Hematopoietic multipotent progenitor cell (in vitro differentiated cells): ENCODE measurements at places on chromosomes 1 and 21. TPM values are rescaled to one million over a fixed set of nuclear protein-coding genes. Genes with fewer than 3 reads are reported as not detected.

- no peak for DNase-seq
Measured at GRCh38 chr1:199377211-199377610, 650.3 kb upstream of the NR5A2 start.

PROK1 gene
- total RNA-seq: under 0.01 TPM

DNA sequence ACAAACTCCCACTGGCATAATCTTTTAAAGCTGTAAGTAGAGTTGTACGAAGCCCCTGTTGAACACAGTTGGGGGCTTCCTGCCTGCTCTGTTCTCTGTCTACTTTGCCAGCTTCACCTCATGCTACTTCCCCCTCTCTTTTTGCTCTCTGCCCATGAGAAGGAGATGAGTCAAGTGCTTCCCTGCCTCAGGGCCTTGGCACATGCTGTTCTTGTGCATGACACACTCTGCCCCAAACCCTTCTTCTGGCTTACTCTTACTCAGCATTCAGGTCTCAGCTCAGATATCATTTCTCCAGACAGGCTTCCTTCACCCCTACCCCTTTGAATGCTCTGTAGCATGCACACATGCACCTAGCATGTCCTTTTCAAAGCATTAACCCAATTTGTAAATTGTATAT lies 208.8 kb downstream of the FOXD2 start:
- no peak for DNase-seq

DNA sequence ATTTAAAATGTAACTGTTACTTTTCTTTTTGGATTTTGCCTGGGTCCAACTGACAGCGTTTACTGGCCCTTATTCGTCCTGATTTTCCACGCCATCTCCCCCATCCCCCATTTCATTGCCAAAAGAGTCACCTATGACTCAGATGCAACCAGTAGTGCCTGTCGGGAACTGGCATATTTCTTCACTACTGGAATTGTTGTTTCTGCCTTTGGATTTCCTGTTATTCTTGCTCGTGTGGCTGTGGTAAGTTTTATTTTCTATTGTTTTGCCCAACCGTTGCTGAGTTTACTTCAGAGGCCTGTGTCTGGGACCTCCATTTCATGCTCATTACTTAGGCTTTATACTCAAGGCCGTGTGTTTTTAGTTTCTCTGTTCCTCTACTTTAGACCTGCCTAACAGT lies 9.3 kb downstream of the LEPR start:
- DNase-seq: no peak

DNA sequence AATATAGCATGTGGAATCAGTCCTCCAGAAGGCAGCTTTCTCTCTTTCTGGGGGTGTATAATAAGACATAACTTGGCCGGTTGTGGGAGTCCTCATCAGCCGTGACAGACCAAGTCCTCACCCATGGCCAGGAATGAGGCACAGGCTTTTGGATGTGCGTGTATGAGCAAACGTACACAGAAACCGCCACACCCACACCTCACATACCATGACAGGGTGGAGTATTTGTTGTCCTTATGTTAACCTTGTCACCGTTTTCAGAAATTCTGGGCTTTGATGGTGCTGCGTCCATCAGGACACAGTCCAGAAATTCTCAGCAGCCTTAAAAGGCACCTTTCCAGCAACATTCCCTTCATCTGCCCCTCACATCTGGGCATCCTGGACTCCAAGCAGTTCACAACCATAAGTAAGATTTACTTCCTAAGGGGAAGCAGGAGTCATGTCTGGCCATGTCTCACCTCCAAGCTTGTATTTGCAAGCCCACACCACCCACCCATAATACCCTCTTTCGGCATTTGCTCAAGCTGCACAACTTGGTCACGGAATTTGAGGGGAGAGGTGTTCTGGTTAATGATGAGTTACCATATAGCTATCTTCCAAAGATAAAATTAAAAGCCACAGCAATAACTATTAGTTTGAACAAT lies 12.4 kb downstream of the C1orf116 start:
- DNase-seq: no peak

CNTN2 gene
- total RNA-seq: under 0.01 TPM

- DNase-seq: no peak
Measured at GRCh38 chr1:71561729-71562128, 480.9 kb upstream of the ZRANB2 start.

RXRG gene
- not detected for total RNA-seq

DNA sequence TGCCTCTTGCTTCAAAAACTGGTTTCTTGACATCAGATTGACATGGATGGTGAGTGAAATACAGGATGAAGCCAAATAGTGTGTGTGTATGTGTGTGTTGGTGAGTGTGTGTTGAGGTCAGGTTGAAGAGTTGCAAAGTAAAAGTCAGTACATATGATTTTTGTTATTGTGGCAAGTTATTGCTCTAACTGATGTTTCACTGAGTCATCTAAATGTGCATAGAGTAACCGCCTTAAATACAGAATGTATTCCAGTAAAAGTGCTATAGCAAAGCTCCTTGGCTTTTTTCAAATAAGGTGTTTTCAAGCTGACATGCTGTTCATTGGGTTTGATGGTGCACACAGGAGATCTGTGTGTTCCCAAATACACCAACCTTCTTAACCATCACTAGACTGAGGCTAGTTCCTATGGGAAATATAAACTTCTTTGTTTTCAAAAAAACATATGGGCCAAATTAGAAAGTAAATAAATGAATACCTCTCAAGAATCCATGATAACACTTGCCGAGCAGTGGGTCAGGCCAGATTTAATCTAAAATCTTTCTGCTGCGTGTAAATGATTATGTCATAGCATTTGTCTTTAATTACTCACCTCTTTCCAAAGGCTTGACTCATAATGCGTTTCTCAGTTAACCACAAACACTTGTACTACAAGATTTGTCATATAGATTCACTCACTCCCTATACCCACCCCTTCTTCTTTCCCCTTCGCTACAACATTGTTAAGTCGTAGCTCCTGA lies 151.1 kb downstream of the LYPLAL1 start:
- no peak for DNase-seq

LRRC39 gene
- total RNA-seq: 0.27 TPM

GRCh38 chr1:205309741-205310140 lies 11.8 kb downstream of the NUAK2 start:
- DNase-seq: no peak

RHBDL2 gene
- under 0.01 TPM for total RNA-seq

GRCh38 chr21:43318841-43319781 lies 107.8 kb downstream of the SIK1 start:
- no peak for DNase-seq

NT5C1A gene
- total RNA-seq: not detected

GRCh38 chr21:46131838-46132651 lies 23.3 kb downstream of the FTCD start:
- no peak for DNase-seq
